ENCODE measurements at places on chromosomes 1 and 21. TPM values are rescaled to one million over a fixed set of nuclear protein-coding genes. Genes with fewer than 3 reads are reported as not detected.

Gene SERPINC1
- 0.12 TPM for total RNA-seq

Gene SLC45A3
- total RNA-seq, result 2.6 TPM

Gene MNDA
- not detected for total RNA-seq

Gene CLCA4
- 0.40 TPM for total RNA-seq

Gene BCL2L15
- total RNA-seq, result 0.26 TPM

Gene PRSS38
- total RNA-seq, result not detected

Gene SLC35F3
- total RNA-seq, result not detected

Gene SELL
- total RNA-seq, result 0.79 TPM

Gene SLC45A1
- 2.2 TPM for total RNA-seq

Gene LCE2A
- total RNA-seq, result not detected

Gene RNF2
- total RNA-seq, result 12.3 TPM

Gene CRB1
- total RNA-seq, result 0.26 TPM

Gene LINGO4
- total RNA-seq, result not detected

Gene CTSK
- 139 TPM for total RNA-seq

Gene TNN
- total RNA-seq, result not detected

Gene LTN1
- total RNA-seq, result 22.3 TPM

Gene INKA2
- 7.1 TPM for total RNA-seq

Gene LCE2C
- total RNA-seq, result not detected

Gene CAMK2N1
- 6.9 TPM for total RNA-seq
